Activated CD4-positive, alpha-beta T cell treated with anti-CD3 and anti-CD28 coated beads, Interleukin-2, amount 10 ng/mL, durations not matched to agents 7 days and 5 days (primary cell): ENCODE measurements at places on chromosomes 16 and 17. TPM values are rescaled to one million over a fixed set of nuclear protein-coding genes. Genes with fewer than 3 reads are reported as not detected.

GRCh38 chr17:55492781-55493341, 18.4 kb downstream of the SMIM36 start:
- no peak overlapping the region for H3K27ac ChIP-seq
- H3K36me3 ChIP-seq, result no peaks in the 10 kb centered on the region
- DNase-seq, result no peak
- H3K27me3 ChIP-seq, result peaks cover 28% of the 10 kb centered on the region
- H3K4me3 ChIP-seq, result no peak overlapping the region

RABEP1 gene
- 40.4 TPM for total RNA-seq

XAF1 gene
- total RNA-seq, result 497 TPM

DNA sequence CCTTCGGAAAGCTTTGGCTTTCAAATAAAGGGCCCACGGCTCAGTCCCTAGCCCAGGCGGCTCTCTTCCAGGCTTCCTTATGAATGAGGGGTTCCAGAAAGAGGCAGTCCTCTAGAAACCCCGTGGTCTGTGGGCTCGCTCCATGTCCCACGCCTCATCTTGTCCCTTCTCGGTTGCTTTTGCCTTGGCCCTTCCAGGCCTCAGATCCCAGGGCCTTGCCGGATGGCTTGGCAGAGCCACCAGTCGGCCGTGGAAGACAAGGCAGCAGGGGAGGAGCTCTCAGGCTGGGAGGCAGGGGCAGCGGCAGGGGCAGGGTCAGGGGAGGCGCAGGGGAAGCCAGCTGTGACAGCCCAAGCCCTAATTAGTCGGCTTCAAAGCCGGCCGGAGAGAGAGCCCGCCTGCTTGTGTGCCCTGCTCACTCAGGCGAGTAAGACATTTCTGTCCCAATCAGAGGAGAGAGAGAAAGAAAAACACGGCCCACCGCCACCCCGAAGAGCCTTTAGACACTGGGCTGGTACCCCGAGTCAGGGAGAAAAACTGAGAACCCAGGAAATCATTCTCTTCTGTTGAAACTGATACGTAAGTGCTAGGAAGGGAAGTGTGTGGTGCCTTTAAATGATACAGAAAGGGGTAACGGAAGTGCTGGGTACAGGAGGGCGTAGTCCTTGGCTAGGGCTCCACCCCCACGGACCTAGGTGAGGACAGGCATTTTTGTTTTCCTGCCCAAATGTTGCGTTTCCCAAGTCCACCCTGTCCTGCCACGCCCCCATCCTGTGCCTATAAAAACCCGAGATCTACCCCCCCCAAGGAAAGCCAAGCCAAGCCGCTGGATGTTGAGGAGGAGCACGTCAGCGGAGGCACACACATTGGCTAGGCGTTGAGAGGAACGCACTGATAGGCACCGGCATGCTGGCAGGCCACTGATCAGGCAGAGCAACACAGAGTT, 27.8 kb upstream of the MEIOC start:
- H3K36me3 ChIP-seq, result no peaks in the 10 kb centered on the region
- H3K4me3 ChIP-seq, result no peak overlapping the region
- peaks cover 13% of the 10 kb centered on the region for H3K27me3 ChIP-seq
- peaks cover 2% of the 10 kb centered on the region for H3K4me1 ChIP-seq
- no peak for DNase-seq

DNA sequence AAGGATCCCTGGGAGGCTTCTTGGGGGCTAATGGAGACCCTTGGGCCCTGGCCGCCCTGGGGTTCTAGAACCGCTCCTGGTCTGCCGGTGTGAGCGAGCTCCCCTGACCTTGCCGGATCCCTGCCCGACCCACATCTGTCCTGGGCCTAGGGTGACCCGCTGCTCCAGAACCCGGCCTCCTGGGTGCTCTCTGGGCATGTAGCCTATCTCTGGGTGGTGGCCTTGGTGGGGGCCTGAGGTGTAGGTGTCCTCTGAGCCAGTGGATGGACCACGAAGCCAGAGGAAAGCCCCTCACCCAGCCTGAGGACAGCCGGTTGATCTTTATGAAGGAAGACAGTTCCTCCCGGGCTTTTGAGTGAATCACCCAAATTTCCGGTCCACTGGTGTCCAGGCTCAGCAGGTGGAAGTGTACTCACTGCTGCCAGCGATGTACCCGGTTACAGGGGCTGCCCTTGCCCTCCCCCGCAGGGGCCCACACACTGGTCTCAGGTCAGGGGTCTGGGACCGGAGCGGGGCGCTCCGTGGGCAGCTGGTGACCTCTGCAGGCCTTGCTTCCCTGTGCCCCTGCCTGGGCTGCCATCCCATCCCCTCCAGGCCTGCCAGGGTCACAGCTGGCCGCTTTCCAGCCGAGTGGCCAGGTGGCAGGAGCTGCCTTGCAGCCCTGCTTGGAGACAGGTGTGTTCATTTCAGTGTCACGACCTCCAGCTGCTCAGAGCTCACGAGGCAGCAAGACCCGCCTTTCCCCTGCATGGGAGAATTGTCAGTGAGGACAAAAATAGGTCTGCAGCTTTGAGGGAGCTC, 10.5 kb upstream of the GSE1 start:
- no peaks in the 10 kb centered on the region for H3K36me3 ChIP-seq
- H3K4me1 ChIP-seq, result peaks cover 3% of the 10 kb centered on the region
- H3K4me3 ChIP-seq, result no peak overlapping the region
- no peak for DNase-seq
- peaks cover 2% of the 10 kb centered on the region for H3K27me3 ChIP-seq

KAT2A gene
- total RNA-seq, result 47.9 TPM

KCNH6 gene
- not detected for total RNA-seq

PLLP gene
- total RNA-seq, result 0.40 TPM

DNA sequence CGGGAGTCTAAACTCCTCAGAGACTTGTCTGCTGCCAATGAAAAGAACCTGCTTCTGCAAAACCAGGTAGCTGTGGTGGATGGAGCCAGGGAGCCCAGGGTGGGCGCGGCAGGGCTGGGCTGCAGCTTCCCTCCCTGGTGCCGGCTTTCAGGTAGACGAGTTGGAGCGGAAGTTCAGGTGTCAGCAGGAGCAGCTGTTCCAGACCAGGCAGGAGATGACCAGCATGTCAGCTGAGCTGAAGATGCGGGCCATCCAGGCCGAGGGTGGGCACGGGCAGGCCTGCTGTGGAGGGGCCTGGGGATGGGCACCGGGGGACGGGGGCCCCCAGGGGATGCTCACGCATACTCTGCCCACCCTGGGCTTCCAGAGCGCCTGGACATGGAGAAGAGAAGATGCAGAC, 3.2 kb upstream of the RAC3 start:
- peaks cover 17% of the 10 kb centered on the region for H3K36me3 ChIP-seq
- no peak overlapping the region for H3K27ac ChIP-seq
- no peak overlapping the region for H3K4me3 ChIP-seq
- no peak for DNase-seq
- H3K27me3 ChIP-seq, result no peaks in the 10 kb centered on the region

TEKT3 gene
- not detected for total RNA-seq

KRTAP4-1 gene
- not detected for total RNA-seq

DNA sequence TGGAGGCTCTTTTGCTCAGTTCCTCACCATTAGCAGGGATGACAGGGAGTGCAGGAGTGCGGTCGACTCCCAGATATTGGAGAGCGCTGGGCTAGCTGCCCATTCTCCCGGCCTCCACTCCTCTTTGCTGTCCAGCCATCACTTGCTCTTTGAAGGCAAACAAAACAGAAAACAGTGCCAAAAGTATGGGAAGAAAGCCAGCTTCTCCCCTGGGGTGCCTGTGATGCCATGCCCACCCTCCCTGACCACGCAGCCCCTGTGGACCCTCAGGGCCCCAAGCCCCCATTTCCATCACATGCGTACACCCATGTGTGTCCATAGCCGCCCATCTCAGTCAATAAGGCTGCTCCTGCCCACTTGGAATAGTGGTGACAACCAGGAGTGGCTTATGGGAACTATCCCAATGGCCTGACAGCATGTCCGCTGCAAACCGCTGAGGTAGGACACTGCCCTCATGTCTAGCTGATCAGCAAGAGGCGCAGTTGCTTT, 30.0 kb downstream of the MAPT start:
- DNase-seq, result no peak
- no peaks in the 10 kb centered on the region for H3K4me1 ChIP-seq
- peaks cover 10% of the 10 kb centered on the region for H3K27me3 ChIP-seq
- H3K4me3 ChIP-seq, result no peak overlapping the region

GRCh38 chr17:50044483-50044882, 11.4 kb upstream of the ITGA3 start:
- DNase-seq, result no peak
- H3K27ac ChIP-seq, result no peak overlapping the region

DNA sequence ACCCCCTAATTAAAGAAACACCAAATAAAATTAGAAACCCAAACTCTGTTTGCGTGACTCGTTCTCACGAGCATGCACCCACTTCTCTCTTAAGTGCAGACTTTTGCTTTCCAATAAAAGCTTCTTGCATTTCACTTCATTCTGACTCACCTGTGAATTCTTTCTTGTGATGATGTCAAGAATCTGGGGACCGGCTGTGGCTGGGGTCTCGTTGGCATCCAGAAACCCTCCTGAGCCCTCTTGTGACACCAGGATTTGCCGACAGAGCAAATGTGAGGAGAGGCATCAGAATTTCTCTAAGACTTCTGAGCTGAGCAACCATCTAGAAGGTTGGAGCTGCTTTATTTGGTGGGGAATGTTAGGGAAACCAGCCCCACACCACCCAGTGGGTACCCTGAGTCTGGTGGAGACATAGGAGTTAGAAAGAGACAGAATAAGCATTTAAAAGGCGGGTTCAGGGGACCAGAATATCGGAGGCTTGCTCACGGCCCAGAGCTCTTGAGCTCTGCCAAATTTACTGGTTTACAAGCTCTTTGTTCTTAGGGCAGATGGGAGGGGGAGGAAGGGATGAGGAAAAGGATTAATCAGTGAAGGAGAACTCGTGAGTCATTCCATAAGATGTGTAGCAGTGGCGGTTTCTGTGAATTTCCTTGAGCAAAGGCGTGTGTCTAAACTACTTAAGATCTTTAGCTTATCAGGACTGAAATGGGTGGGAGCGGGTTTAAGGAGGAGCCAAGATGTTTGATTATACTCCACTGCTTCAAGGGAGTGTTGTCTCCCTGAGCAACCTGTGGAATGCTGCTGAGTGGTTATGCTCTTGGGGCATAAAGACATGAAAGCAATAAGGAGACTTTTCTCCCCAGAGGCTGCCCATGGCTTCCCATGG, 24.2 kb upstream of the TMC5 start:
- no peak overlapping the region for H3K4me3 ChIP-seq
- peaks cover 32% of the 10 kb centered on the region for H3K27me3 ChIP-seq
- no peaks in the 10 kb centered on the region for H3K36me3 ChIP-seq
- no peak for DNase-seq

DNA sequence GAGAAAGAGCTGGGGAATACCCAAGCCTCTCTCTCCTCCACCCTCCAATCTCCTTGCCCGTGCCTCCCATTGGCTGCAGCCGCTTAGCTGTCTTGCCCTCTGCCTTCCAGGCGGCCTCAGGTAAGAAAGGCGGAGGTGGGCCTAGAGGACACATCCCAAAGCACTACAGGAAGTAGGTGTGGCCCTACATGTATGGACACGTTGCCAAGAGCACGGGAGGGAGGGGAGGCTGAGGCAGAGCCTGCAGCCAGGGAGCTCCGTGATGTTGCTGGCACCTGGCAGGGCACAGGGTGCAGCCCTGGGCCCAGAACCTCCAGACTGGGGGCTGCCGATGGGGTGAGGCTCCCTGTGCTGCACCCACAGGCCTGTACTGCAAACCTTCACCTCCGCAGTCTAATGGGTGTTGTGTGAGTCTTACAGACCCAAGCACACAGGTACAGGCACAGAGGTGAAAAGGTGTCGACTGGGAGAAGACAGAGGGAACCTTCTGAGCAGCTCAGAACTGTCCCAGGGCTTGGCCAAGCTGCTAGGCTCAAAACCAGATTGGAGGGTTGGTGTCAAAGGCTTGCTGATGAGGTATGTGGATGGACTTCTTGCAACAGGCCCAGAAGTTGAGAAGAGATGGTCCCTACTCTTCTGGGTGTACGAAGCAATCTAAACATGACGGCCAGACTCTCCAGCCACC, 23.5 kb upstream of the FOXK2 start:
- no peaks in the 10 kb centered on the region for H3K36me3 ChIP-seq
- DNase-seq, result no peak
- no peaks in the 10 kb centered on the region for H3K27me3 ChIP-seq
- peaks cover 36% of the 10 kb centered on the region for H3K4me1 ChIP-seq
- peak overlapping the region; percentile 83 for H3K27ac ChIP-seq

CLEC18B gene
- total RNA-seq, result 1.4 TPM

- H3K4me1 ChIP-seq, result no peaks in the 10 kb centered on the region
- no peak for DNase-seq
- no peaks in the 10 kb centered on the region for H3K36me3 ChIP-seq
- H3K4me3 ChIP-seq, result no peak overlapping the region
Measured at GRCh38 chr16:27828671-27829070, 234.8 kb downstream of the GSG1L start.

DNA sequence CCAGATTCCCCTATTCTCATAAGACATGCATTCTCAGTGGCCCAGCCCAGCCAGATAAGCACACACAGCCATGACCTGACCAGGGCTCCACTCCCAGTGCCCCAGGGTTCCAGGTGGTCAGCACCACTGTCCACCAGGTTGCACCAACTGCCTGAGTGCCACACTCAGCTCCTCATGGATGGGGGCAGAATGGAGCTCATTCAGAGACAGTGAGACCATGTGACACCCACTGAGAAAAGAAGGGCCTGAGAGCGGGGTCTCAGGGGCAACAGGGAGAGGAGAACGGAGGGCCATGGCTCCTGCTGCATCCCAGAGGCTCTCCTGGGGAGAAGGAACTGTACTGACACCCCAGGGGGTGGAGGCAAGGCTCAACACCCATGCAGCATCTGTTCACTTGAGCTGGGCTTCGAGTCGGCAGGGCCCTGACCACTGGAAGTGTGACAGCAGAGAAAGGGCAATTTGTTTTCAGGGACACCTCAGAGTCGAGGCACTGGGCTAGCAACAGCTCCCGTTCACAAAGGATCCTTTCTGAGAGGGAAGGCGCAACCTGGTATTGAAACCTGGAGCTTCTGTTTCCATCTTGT, 18.7 kb upstream of the SLC38A8 start:
- peaks cover 34% of the 10 kb centered on the region for H3K36me3 ChIP-seq
- no peaks in the 10 kb centered on the region for H3K27me3 ChIP-seq
- peaks cover 4% of the 10 kb centered on the region for H3K4me1 ChIP-seq
- H3K4me3 ChIP-seq, result no peak overlapping the region
- no peak for DNase-seq

- no peak overlapping the region for H3K4me3 ChIP-seq
- H3K27ac ChIP-seq, result no peak overlapping the region
- H3K4me1 ChIP-seq, result no peaks in the 10 kb centered on the region
Measured at GRCh38 chr16:21208446-21209230, 2.7 kb downstream of the ZP2 start.

SAMD14 gene
- 0.07 TPM for total RNA-seq

- H3K27me3 ChIP-seq, result no peaks in the 10 kb centered on the region
- DNase-seq, result no peak
- H3K36me3 ChIP-seq, result no peaks in the 10 kb centered on the region
- peaks cover 21% of the 10 kb centered on the region for H3K4me1 ChIP-seq
- H3K27ac ChIP-seq, result no peak overlapping the region
- no peak overlapping the region for H3K4me3 ChIP-seq
Measured at GRCh38 chr17:64449545-64449944, 630 bp downstream of the MILR1 start.
